ENCODE measurements at places on chromosomes 12 and 14.
A peak's percentile ranks its signal among the peaks of the same experiment; 100 is the strongest.

- no peaks in the 10 kb centered on the region for H3K36me3 ChIP-seq
- H3K4me1 ChIP-seq: peaks cover 64% of the 10 kb centered on the region
- peak overlapping the region; percentile 92 for H3K27ac ChIP-seq
Measured at GRCh38 chr12:116135209-116135930, 142.1 kb downstream of the MED13L start.

- peaks cover 3% of the 10 kb centered on the region for H3K27me3 ChIP-seq
- no peak overlapping the region for H3K27ac ChIP-seq
- peak overlapping the region; percentile 85 for H3K4me3 ChIP-seq
- peaks cover 39% of the 10 kb centered on the region for H3K36me3 ChIP-seq
- H3K4me1 ChIP-seq: peaks cover 28% of the 10 kb centered on the region
Measured at GRCh38 chr12:48349471-48349870, 1.2 kb downstream of the ZNF641 start.

- H3K27me3 ChIP-seq: no peaks in the 10 kb centered on the region
- no peak for DNase-seq
- peaks cover 39% of the 10 kb centered on the region for H3K4me1 ChIP-seq
- H3K27ac ChIP-seq: no peak overlapping the region
- no peak overlapping the region for H3K4me3 ChIP-seq
Measured at GRCh38 chr12:57106021-57106708, 5.0 kb downstream of the STAT6 start.

DNA sequence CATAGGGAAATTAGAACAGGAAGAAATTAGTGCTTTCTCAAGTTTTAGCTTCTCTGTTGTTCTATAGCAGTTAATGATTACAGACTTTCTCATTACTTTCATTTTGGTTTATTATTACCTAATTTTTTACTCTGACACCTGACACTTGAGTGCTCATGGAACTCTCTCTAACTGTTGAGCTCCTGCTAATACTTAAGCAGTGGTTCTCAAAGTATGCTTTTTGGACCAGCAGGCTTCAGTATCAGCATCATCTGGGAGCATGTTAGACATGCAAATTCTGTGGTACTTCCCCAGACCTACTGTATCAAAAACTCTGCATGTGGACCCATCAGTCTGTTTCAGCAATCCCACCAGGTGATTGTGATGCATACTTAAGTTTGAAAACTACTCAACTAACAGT, 235.3 kb downstream of the CCDC91 start:
- H3K4me3 ChIP-seq: no peak overlapping the region
- H3K27ac ChIP-seq: no peak overlapping the region
- H3K4me1 ChIP-seq: no peaks in the 10 kb centered on the region
- no peak for DNase-seq
- no peaks in the 10 kb centered on the region for H3K36me3 ChIP-seq
- no peaks in the 10 kb centered on the region for H3K27me3 ChIP-seq

DNA sequence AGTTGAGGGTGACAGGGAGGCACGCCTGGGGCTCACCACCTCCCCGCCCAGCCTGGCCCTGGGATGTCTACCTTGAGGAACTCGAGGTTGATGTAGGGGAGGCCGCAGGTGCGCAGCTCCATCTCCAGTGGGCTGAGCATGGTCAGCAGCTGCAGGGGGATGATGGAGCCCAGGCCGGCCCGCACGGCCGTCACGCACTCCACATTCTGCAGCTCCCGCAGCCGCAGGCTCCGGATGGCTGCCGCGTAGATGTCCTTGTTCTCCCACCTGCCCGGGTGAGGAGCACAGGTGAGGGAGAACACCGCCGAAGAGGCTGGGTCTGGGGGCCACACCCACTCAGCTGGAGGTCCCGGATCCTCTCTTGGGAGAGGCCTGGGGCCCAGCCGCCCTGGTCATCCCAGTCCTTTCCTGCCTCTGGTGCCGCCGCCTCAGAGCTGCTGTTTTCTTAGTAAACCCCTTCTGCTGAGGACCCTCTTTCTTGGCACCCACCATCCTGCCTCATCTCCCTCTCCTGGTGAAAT, 38.2 kb downstream of the TRAFD1 start:
- H3K36me3 ChIP-seq: peaks cover 38% of the 10 kb centered on the region
- H3K27ac ChIP-seq: no peak overlapping the region
- H3K4me1 ChIP-seq: peaks cover 14% of the 10 kb centered on the region
- no peaks in the 10 kb centered on the region for H3K27me3 ChIP-seq
- DNase-seq: no peak
- H3K4me3 ChIP-seq: no peak overlapping the region

DNA sequence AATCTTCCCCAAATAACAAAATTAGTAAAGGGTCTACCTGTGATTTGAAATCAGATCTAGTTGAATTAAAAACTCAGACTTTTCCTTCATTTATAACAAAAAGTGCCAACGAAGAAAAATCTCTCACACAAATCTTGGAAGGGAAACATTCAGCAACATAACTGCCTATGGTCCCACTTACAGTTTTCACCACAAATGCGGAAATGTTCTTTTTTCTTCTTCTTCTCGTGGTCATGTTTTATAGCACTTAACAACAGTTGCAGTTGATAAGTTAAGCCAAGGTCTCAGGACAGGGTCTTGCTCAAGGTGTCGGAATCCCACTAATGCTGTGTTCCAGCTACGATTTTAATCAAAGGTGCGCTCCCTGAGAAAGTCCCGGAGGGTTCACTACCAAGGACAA, 10.1 kb downstream of the RNASE6 start:
- H3K27me3 ChIP-seq: no peaks in the 10 kb centered on the region
- peaks cover 7% of the 10 kb centered on the region for H3K4me1 ChIP-seq
- H3K36me3 ChIP-seq: no peaks in the 10 kb centered on the region

- H3K4me3 ChIP-seq: no peak overlapping the region
- H3K36me3 ChIP-seq: no peaks in the 10 kb centered on the region
- DNase-seq: no peak
- H3K4me1 ChIP-seq: peaks cover 6% of the 10 kb centered on the region
- H3K27me3 ChIP-seq: peaks cover 8% of the 10 kb centered on the region
- no peak overlapping the region for H3K27ac ChIP-seq
Measured at GRCh38 chr12:101634724-101635123, 40.0 kb downstream of the MYBPC1 start.

DNA sequence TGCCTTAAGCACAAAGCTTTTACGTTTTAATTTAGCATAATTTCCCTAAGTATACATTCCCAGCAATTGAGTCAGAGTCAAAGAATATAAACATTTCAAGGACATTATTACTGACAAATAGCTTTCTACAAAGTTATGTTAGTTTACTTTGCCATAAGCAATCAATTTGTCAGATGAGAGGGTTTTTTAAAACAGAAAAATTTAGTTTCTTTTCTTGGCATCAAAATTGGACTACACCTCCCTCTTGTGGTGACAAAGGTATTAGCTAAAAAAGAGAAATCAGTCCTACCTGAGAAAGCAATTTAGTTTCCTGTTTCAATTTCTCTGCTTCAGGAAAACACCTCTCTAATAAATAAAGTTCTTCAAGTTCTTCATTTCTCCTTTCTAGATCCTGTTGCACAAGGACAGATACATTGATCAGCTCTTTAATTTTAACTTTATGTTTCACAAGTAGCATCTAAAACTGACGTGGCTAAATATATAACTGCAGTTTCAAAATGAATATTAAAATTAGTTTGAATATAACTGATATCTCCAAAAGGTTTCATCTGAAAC, 39.9 kb downstream of the DNAI7 start:
- H3K27me3 ChIP-seq: peaks cover 1% of the 10 kb centered on the region
- H3K4me3 ChIP-seq: peak overlapping the region; percentile 36
- no peak overlapping the region for H3K27ac ChIP-seq
- peaks cover 9% of the 10 kb centered on the region for H3K4me1 ChIP-seq
- DNase-seq: no peak
- no peaks in the 10 kb centered on the region for H3K36me3 ChIP-seq

DNA sequence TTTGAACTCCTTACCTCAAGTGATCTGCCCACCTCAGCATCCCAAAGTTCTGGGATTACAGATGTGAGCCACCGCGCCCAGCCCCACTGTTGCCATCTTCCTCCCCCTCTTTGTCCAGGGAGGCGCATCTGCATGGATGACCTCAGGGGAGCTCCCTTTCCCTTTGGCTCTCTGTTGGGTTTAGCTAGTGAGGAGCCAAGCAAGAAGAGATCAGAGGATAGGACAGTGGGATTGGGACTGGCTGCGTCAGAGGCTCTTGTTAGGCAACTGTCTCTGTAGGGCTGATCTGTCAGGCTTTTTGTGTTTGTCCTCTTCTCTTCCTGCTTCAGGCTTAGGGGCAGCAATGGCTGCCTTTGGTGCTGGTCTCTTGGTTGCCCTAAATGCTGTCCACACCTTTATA, 8.5 kb upstream of the IFT81 start:
- H3K36me3 ChIP-seq: no peaks in the 10 kb centered on the region
- H3K27me3 ChIP-seq: peaks cover 16% of the 10 kb centered on the region
- H3K27ac ChIP-seq: no peak overlapping the region
- DNase-seq: no peak
- no peak overlapping the region for H3K4me3 ChIP-seq
- H3K4me1 ChIP-seq: no peaks in the 10 kb centered on the region

- peaks cover 45% of the 10 kb centered on the region for H3K36me3 ChIP-seq
- H3K27me3 ChIP-seq: no peaks in the 10 kb centered on the region
- H3K27ac ChIP-seq: no peak overlapping the region
Measured at GRCh38 chr12:6553051-6553868, 2.6 kb downstream of the IFFO1 start.

DNA sequence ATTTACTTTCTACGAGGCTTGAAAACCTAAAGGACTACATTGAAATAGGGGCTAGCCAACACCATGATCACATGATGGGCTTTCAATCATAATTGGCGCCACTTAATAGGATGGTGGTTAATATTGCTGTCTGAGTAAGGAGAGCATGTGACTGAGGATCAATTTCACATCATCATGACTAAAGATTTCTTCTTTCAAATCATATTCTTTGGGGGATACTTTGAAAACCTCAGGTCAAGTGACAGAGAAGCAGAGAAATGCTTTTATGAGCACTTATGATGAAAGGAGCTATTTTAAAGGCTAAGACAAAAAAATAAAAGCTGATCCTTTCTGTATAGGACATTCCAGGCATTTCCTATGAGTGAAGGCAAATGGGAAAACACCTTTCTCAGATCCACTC, 42.9 kb upstream of the KRAS start:
- no peaks in the 10 kb centered on the region for H3K36me3 ChIP-seq
- no peak for DNase-seq
- H3K27me3 ChIP-seq: peaks cover 5% of the 10 kb centered on the region
- no peak overlapping the region for H3K27ac ChIP-seq
- H3K4me3 ChIP-seq: no peak overlapping the region

DNA sequence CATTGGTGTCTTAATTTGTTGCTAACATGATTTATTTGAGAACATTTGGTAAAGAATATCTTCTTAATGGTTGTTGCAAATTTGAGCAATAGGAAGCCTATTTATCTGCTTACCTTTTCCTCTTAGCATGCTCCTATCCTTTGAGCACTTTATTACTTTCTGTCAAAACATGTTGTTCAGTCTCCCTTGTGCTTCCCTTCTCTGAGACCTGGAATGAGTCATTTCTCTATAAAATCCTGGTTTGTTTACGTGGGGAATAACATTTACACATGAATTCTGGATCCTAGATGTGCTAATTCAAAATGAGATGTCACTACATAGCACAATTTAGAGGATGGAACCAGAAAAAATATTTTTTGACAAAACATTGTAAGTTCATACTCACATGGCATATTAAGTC, 844.0 kb upstream of the LRFN5 start:
- H3K27ac ChIP-seq: no peak overlapping the region
- H3K36me3 ChIP-seq: no peaks in the 10 kb centered on the region
- no peaks in the 10 kb centered on the region for H3K4me1 ChIP-seq
- DNase-seq: no peak

DNA sequence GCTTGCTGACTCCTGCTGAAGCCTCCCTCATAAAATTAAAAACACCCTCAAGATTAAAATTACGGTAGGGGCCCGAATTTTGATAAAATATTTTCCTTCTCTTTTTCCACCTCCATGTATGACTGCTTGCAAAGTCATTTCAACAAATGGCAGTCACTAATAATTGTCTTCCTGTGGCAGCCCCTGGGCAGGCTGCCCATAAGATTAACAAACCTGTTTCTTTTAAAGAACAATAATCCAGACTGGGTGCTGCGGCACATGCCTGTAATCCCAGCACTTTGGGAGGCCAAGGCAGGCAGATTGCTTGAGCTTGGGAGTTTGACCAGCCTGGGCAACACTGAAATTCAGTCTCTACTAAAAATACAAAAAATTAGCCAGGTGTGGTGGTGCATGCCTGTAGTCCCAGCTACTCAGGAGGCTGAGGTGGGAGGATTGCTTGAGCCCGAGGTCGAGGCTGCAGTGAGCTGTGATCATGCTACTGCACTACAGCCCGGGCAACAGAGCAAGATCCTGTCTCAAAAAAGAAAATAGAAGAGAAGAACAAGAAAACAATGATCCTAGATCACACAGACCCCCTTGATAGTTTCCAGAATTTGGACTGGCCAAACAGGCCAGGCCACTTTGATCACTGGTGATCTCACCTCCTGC, 8.7 kb downstream of the SAV1 start:
- H3K4me3 ChIP-seq: no peak overlapping the region
- no peak for DNase-seq
- H3K27me3 ChIP-seq: no peaks in the 10 kb centered on the region
- H3K27ac ChIP-seq: no peak overlapping the region
- no peaks in the 10 kb centered on the region for H3K4me1 ChIP-seq

DNA sequence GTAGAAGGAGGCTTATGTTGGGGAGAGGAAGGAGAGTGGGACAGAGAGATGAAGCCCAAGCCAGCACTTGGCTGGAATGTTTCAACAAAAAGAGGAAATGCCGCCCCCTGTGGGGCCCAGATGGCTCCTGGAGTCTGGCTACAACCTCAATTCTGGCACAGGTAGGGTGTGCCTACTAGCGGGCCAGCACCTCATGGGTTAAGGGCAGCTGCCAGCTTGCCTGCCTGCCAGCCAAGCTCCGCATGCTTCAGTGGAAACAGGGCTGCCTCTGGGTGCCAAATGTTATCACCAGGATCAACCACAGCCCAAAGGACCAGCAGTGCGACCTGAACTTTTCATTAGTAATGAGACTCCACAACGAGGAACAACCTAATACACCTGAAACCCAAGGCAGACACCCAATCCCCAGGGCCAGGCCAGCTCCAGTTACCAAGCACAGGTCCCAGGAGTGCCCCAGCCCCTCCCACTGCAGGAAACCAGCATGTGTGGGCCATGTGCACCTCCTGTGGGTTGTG, 11.3 kb downstream of the RAB15 start:
- no peaks in the 10 kb centered on the region for H3K27me3 ChIP-seq
- H3K36me3 ChIP-seq: no peaks in the 10 kb centered on the region
- H3K4me3 ChIP-seq: no peak overlapping the region
- no peaks in the 10 kb centered on the region for H3K4me1 ChIP-seq
- H3K27ac ChIP-seq: no peak overlapping the region
- no peak for DNase-seq

DNA sequence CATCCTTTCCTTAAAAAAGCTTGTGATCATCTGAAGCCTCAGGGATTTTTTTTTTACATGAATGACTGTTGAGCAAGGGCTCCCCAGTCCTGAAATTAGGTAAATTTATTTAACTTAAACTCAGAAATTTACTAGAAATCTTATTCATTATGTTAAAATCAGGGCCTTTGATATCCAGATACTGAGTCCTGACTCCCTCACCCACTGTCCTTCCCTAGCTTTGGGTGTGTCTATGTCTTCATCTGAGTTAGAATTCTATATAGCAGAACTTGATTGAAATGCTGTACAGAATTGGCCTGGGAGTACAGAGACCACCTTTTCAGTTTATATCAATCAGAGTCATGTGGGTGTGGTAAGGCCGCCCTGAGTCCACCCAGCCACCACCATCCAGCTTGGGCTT, 260.0 kb downstream of the CACNA1C start:
- H3K4me1 ChIP-seq: no peaks in the 10 kb centered on the region
- H3K4me3 ChIP-seq: no peak overlapping the region
- peaks cover 8% of the 10 kb centered on the region for H3K27me3 ChIP-seq
- H3K27ac ChIP-seq: no peak overlapping the region
- no peak for DNase-seq
- no peaks in the 10 kb centered on the region for H3K36me3 ChIP-seq

GRCh38 chr12:75294336-75294735, 35.8 kb downstream of the CAPS2 start:
- no peak overlapping the region for H3K4me3 ChIP-seq
- H3K36me3 ChIP-seq: no peaks in the 10 kb centered on the region
- H3K27ac ChIP-seq: no peak overlapping the region
